ENCODE measurements at places on chromosomes 7 and 10.

DNA sequence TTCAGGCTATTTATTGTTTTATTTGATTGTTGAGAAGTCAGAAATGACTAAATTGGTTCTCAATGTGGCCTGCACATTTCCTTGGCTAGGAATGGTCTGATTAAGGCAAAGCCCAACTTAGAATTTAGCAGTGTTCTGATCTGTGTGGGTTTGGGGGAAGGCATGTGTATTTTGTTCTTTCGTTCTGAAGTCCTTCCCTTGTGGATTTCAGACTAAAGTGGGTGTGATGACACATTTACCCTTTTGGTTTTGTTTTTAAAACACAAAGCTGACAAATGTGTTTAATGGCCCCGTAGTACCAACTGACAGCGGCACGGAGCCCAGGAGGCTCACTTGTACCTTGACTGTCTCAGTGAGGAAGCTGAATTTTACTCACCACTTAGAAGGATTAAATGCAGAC, 452.3 kb upstream of the GALNT17 start:
- DNase-seq = no peak

DNA sequence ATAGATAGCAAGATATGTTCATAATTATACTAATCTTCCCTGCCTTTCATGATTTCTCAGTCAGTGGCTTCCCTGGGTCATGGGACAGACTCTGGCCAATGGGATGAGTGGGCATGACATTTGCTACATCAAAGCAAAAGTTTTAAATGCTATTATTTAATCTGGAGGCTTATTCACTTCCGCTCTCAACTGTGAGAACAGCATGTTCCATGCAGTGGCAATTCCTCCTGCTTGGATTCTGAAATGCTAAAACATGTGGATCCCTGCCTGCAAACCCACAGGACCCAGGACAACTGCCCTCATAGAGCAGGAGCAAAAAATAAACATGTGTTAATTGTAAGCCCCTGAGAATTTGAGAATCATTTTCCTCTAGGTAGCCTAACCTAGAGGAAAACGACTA, 1412.4 kb upstream of the CELF2 start:
- DNase-seq = no peak

GRCh38 chr7:151115121-151115835, 29.0 kb downstream of the AGAP3 start:
- no peak for DNase-seq

GRCh38 chr7:30635798-30636197, 41.1 kb downstream of the GARS1 start:
- no peak for DNase-seq

DNA sequence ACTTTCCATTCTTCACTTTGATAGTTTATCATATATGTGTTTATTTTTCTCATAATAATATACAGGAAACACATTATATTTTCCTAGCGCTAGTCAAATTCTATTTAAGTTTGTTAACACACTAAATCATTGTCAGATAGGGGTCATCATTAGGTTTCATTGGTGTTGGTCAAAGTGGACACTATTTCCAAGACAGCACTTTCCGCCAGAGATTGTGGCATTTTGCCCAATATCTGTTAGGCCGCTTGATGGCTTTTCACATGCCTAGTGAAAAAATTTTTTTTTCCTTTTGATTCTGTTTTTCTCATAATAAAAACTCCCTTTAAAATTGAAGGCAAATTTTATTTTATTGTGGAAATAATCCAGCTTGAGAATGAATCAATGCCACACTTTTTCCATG, 495.4 kb upstream of the AKR1E2 start:
- no peak for DNase-seq

DNA sequence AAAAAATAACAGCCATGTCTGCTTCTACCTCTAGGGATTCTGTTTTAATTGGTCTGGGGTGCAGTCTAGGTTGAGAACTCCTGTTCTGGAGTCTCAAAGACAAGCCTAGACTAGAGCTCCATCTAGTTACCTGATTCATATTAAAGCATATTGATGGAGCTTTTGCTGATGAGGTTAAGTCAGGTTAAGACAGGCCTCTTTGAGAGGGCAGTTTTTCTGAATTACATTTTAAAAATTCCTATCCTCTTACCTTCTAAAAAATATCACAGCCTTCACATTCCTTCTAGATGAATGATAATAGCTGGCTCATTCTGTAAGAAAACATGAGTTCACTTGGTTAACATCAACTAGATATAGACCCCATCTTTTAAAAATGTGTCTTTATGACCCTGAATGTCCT, 28.9 kb downstream of the MGAM start:
- no peak for DNase-seq

DNA sequence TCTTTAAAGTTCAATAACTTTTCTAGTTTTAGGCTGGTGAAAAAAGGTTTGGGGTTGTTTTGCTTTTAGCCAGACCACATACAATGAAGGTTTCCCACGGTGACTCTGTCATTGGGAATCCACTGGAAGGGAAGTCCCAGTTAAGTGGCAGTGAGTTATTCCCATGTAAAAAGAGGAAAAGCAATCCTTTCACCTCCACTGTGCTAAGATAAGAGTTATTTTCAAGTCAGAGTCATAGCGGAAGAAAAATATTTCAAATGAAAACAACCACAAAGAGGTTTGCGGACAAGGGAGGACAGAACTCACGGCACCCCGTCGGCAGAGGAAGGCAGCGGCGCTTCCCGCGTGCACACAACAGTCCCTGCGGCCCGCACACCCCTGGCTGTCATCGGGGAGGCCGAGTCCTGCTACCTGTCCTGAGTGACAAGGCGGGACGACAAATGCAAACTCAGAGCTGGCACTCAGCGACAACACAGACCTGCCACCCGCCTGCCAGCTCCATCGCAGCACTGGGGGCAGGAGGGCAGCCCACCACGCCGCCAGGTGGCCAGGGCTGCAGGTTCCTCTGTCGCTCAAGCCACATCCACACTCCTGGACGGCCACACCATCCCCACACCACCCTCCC, 9.3 kb upstream of the PAPOLB start:
- DNase-seq = no peak

GRCh38 chr7:94276795-94277194, 117.9 kb upstream of the COL1A2 start:
- DNase-seq = no peak

GRCh38 chr10:28722065-28722803, 44.9 kb downstream of the BAMBI start:
- no peak for DNase-seq

DNA sequence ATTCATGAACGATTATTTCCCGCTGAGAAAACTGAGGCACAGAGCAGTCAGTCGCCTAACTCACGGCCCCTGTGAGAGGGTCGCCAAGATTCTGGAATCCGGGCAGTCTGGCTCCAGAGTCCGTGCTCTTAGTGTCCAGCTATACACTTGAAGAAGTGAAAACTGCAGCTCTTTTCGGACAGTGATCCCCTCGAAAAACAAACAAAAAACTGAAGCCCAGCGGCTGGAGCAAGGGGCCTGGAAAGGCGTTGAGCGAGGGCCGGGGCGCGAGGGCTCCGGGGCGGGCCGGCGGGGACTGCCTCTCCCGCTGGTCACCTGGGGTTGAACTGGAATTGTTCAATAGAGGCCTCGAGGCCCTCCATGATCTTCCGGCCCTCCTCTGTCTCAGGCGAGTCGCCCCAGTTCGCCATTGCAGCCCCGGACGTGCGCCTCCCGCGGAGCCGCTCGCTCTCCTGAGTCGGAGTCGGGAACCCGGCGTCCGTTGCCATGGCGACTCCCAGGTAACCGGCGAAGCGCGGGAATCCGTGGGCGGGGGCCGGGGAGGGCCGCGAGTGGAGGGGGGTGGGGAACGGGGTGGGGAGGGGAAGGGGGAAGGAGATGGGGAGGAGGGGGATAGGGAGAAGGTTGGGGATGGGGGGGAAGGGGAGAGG, 881 bp downstream of the C10orf67 start:
- DNase-seq = peak; percentile 17

DNA sequence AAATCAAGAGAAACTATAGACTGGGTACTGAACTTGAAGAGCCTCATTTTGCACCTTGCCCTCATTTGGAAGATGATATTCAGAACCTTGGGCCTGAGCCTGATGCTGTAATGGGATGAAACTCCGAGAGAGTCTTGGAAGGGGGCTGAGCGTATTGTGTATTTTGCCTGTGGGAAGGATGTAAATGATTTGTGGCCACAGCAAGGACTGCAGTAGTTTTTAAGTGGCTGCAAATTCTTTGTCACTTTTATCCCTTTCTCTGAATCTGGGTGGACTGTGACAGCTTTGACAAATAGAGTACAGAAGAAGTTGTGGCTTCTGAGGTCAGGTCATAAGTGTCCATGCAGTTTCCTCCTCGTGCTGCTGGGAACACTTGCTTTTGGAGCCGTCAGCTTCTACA, 221.2 kb downstream of the ADRA2A start:
- no peak for DNase-seq

DNA sequence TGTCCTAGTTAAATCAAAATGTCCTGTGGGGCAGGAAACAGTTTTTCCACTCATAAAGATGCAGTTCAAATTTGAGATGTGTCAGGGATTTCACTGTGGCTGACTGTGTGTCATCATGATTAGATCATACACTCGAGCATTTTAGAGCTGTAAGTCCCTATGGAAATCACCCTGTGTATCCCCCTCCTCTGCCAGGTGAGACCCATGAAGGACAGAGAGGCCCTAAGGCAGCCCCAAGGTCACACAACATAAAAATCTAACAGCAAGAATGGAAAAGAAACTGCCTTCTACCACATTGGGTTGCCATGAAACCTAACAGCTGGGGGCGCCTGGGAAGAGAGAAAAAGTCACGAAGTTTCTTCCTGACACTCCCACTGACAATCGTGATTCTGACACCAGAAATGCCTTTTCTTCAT, 135.8 kb downstream of the KCNMA1 start:
- DNase-seq = no peak

- DNase-seq = no peak
Measured at GRCh38 chr10:18490755-18491154, 160.6 kb downstream of the NSUN6 start.

- DNase-seq = no peak
Measured at GRCh38 chr7:80918399-80918798, 452 bp downstream of the SEMA3C start.

- DNase-seq = peak; percentile 43
Measured at GRCh38 chr7:1086588-1087464, 1.1 kb upstream of the GPER1 start.

GRCh38 chr7:157293413-157293788, 43.4 kb upstream of the DNAJB6 start:
- DNase-seq = no peak

DNA sequence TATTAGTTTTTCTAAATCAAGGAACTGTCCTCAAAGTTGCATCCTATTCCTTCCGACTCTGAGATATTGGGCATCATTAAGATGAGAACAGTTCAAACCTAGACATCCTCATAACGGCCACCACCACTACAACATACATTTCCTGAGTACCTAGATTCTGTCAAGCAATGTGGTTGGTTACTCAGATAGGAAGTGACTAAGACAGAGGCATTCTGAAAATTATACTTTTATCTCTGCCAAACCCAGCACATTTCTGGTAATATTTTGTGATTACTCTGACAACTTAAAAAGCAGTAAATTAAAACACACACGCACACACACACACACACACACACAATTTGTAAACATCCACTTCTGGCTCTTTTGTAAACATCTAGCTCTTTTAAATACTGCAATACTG, 291.2 kb upstream of the MEOX2 start:
- no peak for DNase-seq

- DNase-seq = no peak
Measured at GRCh38 chr7:101420436-101420835, 57.8 kb downstream of the COL26A1 start.

DNA sequence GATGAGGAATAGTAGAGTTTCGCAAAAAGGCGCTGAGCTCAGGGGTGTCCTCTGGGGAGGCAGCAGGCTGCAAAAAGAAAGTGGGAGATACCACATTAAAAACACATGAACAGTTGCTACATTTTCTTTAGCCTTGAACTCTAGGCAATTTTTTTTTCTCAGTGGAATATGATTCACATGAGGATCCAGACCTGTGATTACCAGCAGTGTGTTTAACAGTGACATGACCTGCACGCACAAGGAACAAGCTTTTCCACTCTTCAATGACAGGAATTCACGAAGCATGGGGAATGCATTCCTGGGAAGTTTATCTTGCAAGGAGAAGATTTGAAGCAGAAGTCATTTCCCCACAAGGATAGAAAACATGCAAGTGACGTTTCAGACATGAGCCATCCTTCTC, 161.6 kb downstream of the ITGA8 start:
- DNase-seq = no peak

- DNase-seq = no peak
Measured at GRCh38 chr7:153588586-153588985, 463.6 kb upstream of the DPP6 start.

DNA sequence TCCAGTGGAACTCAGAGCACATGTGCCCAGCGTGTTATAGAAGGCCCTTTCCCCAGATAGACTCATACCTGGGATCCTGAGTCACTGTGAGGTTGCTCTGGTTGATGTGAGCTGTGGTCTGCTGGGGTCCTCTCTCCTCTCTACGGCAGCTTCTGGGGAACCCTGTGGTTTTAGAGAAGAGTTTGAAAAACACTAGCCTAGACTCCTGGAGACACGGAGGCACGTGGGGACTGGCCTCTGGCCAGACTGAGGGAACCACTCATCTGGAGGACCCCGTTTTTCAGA, 10.3 kb downstream of the ZNF775 start:
- no peak for DNase-seq

- DNase-seq = no peak
Measured at GRCh38 chr7:31493714-31494181, 20.1 kb upstream of the ITPRID1 start.

GRCh38 chr7:151210087-151210854, at the start of gene H2BK1:
Gene H2BK1 (minus strand): TSS chr7:151210488. CDS start chr7:151210318, 170 bp downstream.
- no peak for DNase-seq

DNA sequence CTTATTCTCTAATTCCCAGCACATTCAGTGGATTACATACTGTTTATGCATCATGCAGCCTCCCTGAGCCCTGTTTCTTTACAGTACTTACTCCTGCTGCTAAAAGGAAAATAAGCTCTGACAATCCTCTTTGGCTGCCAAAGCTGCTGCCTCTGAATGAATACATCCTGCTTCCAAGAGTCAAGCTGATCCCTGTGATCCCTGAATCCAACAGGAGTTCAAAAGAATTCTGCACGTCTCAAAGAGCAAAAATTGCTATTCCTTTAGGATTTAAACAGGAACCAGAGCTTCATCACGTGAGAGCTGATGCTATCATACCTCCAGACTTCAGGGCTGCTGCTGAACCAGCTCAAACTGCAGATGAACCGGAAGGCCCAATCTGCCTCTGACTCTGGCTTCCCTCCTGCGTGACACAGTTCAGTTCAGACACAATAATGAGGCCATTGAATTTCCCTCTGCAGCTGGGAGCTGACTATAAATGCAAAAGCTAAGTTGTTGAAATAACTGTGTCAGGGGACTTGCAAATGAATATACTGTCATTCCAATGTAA, 851.0 kb upstream of the PHF14 start:
- no peak for DNase-seq

- DNase-seq = no peak
Measured at GRCh38 chr7:52715701-52716100, 319.7 kb upstream of the POM121L12 start.

DNA sequence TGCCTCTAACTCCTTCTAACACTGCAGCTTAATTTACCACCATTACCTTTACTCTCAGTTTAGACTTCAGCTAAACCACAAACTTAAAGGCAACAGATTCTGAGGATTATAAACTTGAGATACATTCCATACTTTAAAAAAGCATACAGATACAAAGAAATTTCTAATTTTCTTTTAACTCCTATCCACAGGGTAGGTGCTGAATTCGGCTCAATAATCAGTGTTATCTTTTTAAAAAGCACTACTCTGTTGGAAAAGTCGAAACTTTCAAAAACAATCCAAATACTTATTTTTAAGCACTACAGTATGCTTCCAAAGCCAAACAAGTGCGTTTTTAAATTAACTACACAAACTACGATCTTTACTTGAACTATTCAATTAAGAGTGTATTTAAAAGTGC, 1.0 kb downstream of the SMNDC1 start:
- DNase-seq = no peak

- DNase-seq = no peak
Measured at GRCh38 chr7:101906291-101907240, 89.1 kb downstream of the CUX1 start.
